Activated CD4-positive, alpha-beta T cell treated with anti-CD3 and anti-CD28 coated beads, Interleukin-2, amount 50 U/mL, for 24 hours (primary cell): ENCODE measurements at places on chromosomes 3 and 15.

- no peak for DNase-seq
These were observed 71.7 kb downstream of the ANKRD28 start for GRCh38 chr3:15726043-15726442.

GRCh38 chr3:188752850-188753249 lies 418.9 kb upstream of the TPRG1 start:
- no peak for DNase-seq

DNA sequence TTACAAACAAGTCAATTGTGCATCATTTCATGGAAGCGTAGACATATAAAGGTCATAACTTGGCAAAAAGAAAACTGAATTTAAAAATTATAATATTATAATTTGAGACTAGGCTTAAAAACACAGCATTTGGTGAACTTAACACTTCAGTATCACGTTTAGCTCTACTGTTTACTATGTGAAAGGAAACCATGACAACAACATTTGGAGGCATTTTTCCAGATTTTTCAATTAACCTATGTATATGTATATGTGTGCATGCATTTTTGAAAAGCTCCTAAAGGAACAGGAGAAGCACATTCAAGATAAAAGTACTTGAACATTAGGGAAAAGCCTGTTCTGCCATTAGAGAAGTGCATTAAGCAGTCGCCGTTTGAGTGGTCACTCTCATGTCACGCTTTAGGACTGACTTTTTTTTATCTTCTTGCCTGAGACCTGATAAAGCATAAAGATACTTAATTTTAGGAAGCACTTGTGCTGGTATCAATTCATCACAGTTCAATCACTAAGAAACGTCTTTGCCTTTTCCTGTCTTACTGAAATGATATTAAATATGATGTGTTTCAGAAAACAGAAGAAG lies 156.0 kb downstream of the NAALADL2 start:
- no peak for DNase-seq

GRCh38 chr3:25456723-25457670 lies 28.9 kb downstream of the RARB start:
- DNase-seq, result no peak

DNA sequence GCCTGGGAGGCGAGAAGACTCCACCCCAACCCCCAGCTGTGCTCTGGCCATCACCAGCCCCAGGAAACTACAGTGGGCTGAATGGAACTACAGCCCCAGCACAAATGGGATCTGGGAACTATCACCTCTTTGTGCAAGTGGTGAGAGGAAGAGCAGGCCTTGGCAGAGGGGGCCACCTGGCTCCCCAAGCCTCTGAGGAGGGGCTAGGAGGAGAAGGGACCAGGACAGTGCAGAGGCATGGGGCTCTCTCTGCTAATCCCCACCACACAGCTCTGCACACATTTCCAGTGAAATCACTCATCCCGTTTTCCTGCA lies 31.6 kb downstream of the KY start:
- no peak for DNase-seq

- no peak for DNase-seq
These were observed 142.2 kb downstream of the FOXP1 start for GRCh38 chr3:71441217-71441924.

GRCh38 chr3:163491714-163492113 lies 1586.6 kb downstream of the SI start:
- DNase-seq, result no peak

GRCh38 chr3:150253622-150254021 lies 154.5 kb upstream of the TSC22D2 start:
- DNase-seq, result no peak

DNA sequence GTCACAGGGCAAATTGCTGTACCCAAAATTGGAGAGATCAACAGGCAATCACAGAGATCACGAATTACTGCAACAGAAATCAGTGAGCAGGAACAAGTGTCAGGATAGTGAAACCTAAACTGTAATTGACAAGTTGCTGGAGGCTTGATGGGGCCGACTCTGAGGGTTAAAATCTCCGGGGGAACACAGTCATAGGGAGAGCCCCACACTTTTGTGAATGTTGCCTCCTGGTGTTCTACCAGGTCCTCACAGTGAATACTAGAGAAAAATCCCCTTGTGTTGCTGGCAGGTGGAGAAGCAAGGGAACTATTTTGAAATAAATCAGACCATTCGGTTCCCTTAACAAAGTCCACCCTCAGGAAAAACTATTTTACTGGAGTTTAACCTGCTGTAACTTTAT lies 697.5 kb upstream of the CBLB start:
- peak; percentile 0 for DNase-seq

- no peak for DNase-seq
These were observed 52.9 kb upstream of the WNT7A start for GRCh38 chr3:13932578-13933295.

DNA sequence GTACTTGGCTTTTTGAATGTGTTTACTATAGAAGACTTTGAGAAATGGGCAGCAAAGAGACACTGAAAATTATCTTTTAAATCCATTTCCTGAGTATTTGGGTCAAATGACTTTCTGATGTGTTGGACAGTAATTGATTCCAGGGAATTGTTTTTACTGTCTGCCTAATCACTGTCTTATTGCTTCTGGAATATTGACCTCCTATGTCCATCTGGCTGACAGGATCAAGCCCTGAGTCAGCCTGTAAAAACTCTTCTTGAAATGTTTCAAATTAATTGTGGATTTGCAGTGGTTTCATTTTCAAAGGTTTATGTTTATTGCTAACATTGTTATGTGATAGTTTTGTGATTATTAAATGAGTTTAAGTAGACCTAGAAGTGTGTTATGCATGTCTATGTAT lies 50.6 kb upstream of the MLF1 start:
- DNase-seq, result no peak

DNA sequence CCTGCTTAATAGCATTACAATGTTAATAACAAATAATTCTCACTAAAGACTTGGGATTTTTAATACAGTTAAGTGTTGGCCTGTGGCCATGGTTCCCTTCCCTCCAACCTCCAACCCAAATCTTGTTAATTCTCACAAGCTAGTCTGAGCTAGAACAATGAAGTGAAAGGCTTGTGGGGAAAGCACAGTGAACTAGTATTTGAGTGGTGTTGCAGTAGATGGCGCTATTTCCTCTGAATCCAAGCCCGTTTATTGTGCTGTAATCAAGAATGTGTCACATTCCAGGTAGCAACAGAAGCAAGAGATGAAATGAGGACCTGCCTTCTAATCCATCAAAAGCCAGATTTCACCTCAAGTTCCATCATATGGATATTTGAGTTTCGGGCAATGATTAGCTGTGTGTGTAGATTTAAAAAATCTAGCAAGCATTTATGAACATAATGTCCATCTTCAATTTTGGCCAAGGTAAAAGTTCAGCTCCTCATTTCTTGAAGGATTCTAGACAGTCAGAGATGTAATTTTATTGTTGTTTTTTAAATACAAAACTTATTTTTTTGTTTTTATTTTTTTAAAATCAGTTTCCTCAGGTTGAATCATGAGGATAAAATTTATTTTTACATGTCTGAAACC lies 160.7 kb downstream of the SQOR start:
- DNase-seq, result no peak

- no peak for DNase-seq
These were observed 14.8 kb downstream of the CYP1A2 start for GRCh38 chr15:74763416-74763815.

GRCh38 chr15:74635228-74635627 lies 19.6 kb downstream of the CLK3 start:
- DNase-seq, result peak; percentile 56

DNA sequence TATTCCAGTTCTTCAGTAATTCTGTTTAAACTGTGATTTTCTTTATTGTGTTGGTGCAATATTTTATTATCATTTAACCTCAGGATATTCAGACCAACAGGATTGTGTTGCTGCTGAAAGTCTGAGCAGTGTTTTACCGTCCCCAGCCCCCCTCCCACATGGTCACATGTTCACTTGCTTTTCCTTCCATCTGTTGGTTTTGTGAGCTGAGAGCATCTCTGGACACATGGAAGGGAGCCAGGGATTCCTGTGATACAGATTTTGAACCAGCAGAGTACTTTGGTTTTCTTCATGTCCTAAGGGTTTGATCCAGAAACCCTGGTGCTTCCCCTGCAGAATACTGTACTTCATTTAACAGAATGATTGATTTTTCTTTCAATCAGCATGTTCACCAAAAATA lies 11.9 kb downstream of the ARRDC4 start:
- no peak for DNase-seq

GRCh38 chr3:65975032-65975431 lies 63.7 kb downstream of the MAGI1 start:
- no peak for DNase-seq

GRCh38 chr15:94305133-94305532 lies 73.8 kb downstream of the MCTP2 start:
- DNase-seq, result peak; percentile 7

GRCh38 chr3:24615177-24615576 lies 120.5 kb upstream of the THRB start:
- no peak for DNase-seq

- no peak for DNase-seq
These were observed 1438.8 kb upstream of the ALCAM start for GRCh38 chr3:103927896-103928295.

DNA sequence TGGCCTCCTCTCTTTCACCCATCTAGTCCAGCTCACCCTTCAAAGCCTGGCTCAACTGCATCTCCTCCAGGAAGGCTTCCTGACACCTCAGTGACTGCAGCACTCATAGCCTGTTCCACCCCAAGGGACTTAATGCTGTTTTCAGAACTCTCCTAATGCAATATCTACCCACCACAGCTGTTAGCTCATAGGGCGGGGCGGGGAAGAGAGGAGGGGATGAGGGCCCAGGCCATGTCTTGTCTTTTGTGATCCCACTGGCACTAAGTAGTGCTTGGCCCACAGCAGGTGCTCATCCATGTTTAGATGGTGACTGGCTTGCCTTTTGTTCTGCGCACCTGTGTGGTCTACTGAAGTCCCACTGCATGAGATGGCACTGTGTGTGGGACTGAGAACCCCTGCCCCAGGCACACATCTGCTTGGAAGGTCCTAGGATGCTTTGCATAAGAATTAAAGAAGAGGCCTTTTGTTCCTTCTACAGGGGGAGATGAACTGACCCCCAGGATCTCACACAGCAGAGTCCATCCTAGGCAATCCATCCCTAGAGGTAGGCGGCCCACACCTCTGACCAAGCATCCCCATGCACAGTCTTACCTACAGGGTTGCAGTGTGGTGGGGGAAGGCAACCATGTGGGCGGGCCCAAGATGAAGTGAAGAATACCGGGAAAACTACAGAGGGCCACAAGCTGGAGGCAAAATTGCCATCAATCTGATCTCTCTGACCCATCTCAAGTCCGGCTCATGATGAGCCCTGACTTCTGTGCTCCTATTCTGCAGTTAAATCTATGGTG lies 23.0 kb downstream of the SLC12A8 start:
- DNase-seq, result no peak

GRCh38 chr3:10770547-10770946 lies 45.5 kb upstream of the SLC6A11 start:
- DNase-seq, result no peak

GRCh38 chr3:113631573-113631972 lies 64.9 kb downstream of the USF3 start:
- DNase-seq, result no peak

DNA sequence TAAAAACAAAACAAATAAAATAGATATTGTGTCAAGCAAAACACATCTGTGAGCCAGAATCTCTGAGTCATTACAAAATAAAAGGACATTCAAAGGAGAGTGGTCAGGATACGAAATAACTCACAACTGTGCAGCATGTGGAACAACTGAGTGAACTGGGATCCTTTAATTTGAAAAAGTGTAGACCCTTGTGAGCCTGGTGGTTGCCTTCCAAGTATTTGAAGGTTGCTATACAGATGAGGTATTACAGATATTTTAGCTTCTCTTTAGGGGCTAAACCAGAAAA lies 26.7 kb downstream of the KCNMB2 start:
- no peak for DNase-seq

- no peak for DNase-seq
These were observed 43.5 kb downstream of the UBE2E2 start for GRCh38 chr3:23246651-23247050.

- no peak for DNase-seq
These were observed 13.1 kb upstream of the ALCAM start for GRCh38 chr3:105353485-105354161.

DNA sequence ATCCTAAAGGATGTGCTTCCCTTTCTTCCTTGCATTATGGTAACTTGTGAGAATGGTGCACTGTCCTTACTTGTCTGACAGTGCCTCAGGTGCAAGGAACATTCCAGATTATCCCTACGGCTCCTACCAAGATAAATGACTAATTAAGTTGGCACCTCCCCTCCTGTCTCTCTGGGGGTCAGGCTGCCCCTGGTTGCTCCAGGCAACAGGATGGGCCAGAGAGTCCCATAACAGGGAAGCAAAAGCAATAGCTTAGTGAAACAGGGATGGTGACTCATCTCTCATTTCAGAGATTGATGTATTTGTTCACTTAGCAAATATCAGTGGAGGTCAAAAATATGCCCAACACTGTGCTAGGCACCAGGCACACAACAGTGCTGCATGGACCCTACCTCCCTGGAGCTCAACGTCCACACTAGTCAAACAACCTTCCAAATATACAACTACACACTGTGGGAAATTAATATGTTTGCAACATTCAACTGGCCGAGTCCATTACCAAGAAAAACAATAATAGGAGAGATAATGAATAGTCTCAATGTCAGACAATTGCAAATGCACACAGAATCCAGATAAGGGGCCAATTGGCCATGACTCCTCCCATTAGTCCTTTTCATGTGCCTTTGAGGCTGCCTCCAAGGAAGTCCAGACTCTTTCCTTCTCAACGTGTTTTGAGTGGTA lies 249.0 kb downstream of the TLE3 start:
- DNase-seq, result no peak

GRCh38 chr3:66266551-66266950 lies 45.8 kb downstream of the SLC25A26 start:
- DNase-seq, result no peak

DNA sequence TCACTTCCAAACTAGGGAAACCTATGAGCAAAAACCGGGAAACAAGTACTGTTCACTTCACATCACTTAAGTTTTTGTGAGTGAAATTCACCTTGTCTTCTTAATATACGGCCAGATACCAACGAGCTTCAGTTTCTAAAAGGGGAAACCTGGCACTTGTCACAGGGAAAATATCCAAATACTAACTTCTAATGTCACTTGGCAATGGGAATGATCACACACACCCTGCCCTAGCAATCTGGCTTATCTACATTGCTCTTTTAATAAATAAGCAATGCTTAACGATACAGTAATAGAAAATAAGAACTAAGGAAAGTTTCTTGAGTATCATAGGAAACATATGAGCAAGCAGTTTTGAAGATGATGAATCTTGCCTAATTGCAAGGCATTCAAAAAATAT lies 34.6 kb upstream of the PLOD2 start:
- no peak for DNase-seq

DNA sequence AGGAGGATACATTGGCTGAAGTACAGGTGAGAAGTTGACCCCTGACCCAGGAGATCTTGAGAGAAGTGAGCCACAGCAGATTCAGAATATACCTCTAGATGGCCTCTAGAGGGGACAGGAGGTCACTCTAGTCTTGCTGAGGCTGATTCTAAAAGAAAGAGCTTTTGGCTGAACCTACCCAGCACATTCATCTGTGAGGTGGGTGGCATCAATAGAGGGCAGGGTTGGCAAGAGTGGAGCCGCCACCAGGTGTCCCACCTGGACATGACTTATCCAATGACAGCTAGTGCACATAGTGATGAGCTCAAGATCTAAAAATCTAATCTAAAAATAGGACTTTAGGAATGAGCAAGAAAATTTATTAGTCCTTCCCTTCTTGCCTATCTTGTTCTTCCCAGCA lies 51.6 kb downstream of the CYP19A1 start:
- DNase-seq, result no peak
